ENCODE measurements at places on chromosomes 5 and 9. TPM values are rescaled to one million over a fixed set of nuclear protein-coding genes. Genes with fewer than 3 reads are reported as not detected.

The SPATA31A3 gene
- total RNA-seq, result not detected

The CCNO gene
- 14.7 TPM for total RNA-seq

The OTP gene
- total RNA-seq, result not detected

The RALGDS gene
- 32.2 TPM for total RNA-seq

The ZNF883 gene
- 3.0 TPM for total RNA-seq

All from thyroid gland (tissue), 4 donors.